Motor neuron (in vitro differentiated cells): ENCODE measurements at places on chromosomes 2 and 18.

DNA sequence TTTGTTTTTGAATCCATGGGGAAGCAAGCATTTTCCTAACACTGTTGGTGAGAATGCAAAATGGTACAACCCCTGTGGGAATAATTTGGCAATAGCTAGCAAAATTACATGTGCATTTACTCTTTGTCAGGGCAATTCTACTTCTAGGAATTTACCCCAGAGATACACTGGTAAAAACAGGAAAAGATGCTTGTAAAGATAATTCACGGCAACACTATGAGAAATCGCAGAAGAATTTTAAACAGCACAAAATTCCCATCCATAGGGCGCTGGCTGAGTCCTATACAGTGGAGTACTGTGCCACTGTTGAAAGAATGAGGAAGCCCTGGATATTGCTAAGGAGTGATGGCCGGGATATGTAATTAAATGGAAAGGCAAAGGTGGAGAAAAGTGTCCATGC is 75.8 kb downstream of the DGKD start:
- ATAC-seq: no peak

GRCh38 chr2:211328126-211328525 is 771.7 kb downstream of the CPS1 start:
- no peak for ATAC-seq

DNA sequence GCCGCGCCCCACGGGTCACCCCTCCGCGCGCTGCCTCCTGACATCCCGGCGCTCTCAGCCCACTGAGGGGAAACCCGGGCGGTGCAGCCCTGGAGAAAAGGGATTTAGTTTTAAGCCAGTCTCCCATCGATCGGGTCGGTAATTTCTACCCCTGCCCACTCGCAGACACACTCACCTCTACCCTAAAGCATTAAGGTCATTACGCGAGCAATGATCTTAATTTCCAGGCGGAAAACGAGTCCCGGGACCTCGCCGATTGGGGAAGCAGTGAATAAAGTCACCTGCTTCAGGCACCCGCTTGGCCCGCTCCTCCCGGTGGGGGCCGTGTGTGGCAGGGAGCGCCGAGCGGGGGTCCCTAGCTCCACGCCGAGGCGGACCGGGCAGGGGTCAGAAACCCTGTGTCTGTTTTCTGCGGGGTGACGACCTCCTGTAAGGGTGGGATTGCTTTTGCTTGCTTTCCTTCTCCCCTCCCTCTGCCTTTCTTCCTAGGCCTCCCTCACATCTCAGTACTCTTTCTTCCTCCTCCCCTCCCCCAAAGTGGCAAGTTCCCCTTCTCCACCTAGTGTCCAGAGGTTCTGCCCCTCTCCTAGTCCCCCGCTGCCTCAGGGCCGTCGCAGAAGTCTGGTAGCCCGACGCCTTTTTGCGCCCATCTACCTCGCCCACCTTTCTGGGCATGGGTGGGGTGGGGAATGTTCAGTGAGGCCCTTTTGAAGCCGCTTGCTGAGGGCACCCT is 142.6 kb downstream of the MEIS1 start:
- no peak for ATAC-seq

DNA sequence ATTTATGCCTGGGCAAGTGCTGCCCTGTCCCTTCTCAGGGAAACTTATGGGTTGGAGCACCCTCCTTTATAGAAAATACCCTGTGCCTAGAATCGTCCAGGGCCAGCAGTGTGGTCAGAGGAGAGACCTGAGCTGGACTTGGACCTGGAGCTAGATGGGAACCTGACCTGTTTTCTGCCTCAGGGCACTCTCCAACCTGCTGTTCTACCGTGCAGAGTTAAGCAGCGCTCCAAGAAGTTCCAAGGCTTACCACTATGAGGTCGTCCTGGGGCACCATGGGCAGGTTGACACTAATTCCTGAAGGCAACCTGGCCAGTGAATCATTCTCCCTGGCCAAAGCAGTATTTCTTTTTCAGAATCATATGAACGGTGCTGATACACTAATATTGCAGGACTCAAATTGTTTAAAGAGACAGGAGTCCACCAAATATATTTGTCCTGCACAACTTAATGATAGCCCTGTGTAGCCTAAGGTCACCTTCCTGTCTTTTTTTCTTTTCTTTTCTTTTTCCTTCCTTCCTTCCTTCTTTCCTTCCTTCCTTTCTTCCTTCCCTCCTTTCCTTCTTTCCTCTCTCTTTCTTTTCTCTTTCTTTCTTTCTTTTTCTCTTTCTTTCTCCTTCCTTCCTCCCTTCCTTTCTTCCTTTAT is 455.4 kb upstream of the HNMT start:
- ATAC-seq: no peak

GRCh38 chr2:237759176-237759575 is 39.4 kb upstream of the RBM44 start:
- ATAC-seq: no peak

DNA sequence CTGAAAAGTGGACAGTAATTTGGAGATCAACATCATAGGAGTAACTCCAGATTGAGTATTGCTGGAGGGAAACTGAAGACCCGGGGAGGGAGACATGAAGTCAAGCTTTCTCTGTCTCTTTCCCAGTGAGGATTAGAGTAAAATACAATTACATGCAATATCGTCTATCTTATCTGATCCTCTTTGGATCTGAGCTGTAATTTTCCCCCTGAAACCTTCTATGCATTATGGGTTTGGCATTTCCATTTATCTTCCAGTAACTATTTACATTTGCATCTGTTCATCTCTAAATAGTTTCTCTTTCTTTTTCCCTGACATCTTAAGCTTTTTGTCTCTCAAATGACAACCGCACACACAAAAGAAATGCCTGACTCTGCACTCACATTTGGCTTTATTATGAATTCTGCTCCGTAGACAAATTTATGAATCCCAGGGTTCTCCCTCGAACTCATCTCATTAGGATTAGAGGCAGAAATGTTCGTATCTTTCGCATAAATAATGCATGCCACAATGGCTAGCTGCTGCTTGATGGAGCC is 113.1 kb downstream of the SPP2 start:
- ATAC-seq: no peak

- ATAC-seq: no peak
Measured at GRCh38 chr2:232960862-232961261, 52.2 kb downstream of the NGEF start.

DNA sequence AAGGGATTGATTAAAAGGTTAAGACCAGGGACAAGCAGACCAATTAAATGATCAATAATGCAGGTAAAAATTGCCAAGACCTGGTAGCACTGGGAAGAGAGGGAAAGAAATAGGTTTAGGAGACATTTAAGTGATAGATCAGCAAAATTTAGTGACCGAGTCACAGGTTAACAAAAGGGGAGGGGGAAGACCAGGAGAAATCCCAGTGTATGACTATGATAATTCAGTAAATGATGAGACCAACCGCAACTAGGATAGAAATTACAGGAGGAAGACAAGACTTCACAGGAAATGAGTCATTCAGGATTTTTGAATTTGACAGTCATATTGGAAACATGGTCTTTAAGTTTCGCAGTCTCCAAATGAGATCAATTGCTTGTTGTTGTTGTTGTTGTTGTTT is 62.9 kb downstream of the COBLL1 start:
- ATAC-seq: no peak
